ENCODE measurements at places on chromosomes 3 and 15.
A peak's percentile ranks its signal among the peaks of the same experiment; 100 is the strongest.

DNA sequence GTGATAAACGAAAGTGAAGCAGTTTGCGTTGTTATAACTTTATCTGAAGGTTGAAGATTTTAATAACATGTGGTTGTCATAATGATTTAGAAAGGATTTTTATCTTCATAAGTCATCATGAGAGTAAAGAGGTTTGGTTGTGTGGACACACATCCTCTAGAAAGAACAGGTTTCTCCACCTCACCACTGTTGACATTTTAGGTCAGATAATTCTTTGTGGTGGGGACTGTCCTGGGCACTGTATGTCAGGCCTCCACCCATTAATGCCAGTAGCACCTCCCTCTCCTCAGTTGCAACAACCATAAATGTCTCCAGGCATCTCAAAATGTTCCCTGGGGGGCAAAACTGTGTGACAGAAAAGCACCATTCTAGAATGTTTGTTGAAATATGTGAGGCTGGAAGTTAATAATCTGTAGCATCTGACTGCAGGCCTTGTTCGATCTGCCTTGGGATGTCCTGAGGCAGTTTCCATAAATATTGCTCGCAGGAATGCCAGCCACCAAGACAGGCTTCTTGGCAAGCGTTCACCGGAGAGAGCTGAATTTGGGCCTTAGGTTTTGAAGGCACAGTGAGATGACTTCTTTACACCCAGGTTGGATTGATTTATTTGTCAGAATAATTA is 100.1 kb downstream of the ADAMTSL3 start:
- ATAC-seq, result no peak

DNA sequence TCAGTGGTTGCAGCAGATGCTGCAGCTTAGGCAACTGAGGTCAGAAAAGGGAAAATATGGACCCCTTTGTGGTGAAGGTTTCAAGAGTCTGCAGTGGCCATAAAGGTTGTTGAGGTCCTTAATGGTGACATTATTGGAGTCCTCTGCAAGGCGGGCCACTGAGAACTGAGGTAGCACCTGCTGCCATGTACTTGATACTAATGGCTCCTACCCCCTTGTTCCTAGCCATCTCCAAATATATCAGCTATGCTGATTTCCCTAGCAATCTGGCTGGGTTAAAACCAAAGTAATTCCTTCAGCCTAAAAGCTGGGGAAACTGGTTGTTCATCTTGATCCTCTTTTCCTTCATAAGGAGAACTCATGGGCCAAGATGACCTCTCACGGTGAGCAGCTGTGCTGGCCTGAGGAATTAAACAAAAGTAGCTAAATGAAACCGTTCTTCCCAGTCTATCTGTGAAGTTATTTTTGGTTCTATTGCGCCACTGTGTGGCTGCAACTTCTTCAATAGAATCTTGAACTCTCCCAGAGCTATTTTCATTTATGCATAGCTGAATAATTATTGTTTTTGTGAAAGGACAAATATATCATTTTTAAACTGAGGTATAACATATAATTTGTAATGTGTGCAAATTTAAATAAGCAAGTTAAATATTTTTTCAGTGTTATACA is 76.1 kb upstream of the PLSCR4 start:
- ATAC-seq, result no peak

GRCh38 chr3:56971816-56972215 is 88.6 kb upstream of the SPATA12 start:
- no peak for ATAC-seq

DNA sequence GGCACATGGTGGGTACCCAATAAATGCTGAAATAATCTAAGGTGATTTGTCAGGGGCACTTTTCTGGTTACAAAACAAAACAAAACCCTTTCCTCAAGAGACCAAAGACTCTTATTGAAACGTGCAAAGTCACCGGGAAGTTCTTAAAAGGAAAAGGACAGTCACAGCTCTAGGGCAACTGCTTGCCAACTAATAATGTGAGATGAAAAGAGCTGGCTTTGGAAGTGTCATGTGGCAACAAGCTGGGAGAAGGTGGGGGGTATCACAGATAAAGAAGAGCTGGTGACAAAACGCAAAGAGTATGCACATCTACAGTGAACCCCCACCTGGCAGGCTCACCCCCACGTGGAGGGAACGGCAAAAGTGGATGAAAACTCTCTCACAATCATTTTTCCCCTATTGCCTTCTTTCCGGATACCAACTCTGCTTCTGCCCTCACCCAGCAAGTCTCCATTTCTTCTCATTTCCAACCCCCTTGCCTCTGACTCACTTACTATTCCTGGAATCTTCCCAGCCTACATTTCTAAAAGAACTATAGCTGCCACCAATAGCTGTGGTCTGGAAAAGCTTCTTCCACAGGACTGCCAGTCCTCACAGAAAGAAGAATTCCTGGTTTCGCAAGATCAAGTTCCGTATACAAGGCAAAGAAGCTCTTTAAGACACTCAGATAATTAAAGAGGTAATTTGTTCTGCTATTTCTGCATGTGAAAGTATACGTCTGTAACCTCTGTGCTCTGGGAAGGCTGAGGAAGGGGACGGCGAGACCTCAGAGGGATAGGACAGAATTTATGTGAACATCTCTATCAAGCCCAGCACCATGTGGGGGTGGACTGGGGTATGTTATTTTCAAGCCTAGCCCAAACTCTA is 21.8 kb upstream of the ANPEP start:
- ATAC-seq, result no peak

GRCh38 chr15:92682741-92683510 is 27.4 kb upstream of the FAM174B start:
- no peak for ATAC-seq

DNA sequence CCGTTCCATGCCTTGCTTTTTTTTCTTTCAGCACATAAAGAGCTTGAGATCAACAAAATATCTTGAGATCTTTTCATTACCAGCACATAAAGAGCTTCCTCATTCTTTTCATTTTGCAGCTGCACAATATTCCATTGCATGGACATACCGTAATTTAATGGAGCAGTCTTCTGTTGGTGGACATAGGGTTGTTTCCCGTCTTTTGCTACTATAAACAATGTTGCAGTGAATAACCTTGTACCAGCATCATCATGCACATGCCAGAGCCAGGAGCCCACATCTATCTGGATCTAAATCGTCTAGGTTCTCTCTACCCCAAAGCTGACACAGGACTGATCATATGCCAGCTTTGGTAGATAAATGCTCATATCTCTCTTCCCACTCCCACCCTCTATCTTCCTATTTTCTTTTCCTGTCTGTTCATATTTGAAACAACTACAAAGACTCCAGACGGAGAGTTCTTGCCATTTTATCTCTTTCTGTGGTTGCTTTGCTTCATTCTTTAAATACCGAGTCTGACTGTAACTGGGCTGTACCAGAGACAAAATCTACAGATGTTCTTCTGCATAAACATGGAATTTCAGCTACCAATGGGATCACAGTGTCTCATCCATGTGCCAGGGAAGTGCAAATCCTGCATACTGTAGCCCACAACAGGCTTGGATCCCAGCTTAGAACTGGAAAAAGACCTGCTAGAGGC is 47.1 kb upstream of the AKAP13 start:
- no peak for ATAC-seq

DNA sequence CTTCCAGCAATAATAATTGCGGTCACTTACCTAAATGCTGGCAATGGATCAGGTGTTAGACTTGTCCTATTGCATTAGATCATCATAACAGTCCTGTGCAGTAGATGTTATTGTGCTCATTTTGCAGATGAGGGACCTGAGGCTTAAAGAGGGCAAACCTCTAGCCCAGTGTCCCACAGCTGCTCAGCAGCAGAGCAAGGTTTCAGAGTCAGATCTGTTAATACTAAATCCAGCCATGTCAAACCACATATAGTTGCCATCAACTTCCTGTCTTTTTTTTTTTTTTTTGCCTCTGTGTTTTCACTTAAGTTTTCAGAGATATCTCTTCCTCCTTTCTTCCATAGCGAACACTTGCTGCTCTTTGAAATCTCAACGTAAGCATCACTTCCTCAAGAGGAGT is 12.1 kb downstream of the FEZF2 start:
- no peak for ATAC-seq

DNA sequence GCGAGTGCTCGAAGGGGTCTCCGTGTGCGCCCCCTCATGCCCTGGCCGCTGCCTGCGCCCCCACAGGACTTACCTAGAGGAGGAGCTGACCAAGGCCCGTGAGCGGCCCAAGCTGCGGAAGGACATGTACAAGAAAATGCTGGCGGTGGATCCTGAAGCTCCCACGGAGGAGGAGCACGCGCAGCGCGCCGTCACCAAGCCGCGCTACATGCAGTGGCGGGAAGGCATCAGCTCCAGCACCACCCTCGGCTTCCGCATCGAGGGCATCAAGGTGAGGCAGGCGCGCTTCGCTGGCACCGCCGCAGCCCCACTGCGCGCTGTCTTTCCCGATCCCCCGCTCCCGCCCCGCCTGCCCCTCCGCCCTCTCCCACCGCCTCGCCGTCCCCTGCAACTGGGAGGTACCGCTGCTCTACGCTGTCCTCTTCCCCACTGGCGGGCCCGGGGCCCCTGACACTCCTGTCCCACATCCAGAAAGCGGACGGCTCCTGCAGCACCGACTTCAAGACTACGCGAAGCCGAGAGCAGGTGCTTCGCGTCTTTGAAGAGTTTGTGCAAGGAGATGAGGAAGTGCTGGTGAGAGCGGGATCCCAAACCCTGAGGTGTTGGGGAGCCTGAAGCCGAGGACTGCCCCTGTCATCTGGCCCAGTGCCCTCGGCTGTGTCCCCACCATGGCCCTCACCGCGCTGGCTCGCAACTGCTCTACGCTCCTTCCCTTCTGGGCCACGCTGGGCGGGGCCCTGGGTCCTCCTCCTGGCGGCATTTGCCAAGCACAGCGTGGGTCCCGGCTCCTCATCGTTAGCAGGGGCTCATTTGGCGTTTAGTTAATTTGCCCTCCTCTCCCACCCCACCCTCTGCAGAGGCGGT is 8.5 kb downstream of the ITPKA start:
- no peak for ATAC-seq

- ATAC-seq, result no peak
Observed at GRCh38 chr3:66980791-66981190, 17.3 kb upstream of the KBTBD8 start.

DNA sequence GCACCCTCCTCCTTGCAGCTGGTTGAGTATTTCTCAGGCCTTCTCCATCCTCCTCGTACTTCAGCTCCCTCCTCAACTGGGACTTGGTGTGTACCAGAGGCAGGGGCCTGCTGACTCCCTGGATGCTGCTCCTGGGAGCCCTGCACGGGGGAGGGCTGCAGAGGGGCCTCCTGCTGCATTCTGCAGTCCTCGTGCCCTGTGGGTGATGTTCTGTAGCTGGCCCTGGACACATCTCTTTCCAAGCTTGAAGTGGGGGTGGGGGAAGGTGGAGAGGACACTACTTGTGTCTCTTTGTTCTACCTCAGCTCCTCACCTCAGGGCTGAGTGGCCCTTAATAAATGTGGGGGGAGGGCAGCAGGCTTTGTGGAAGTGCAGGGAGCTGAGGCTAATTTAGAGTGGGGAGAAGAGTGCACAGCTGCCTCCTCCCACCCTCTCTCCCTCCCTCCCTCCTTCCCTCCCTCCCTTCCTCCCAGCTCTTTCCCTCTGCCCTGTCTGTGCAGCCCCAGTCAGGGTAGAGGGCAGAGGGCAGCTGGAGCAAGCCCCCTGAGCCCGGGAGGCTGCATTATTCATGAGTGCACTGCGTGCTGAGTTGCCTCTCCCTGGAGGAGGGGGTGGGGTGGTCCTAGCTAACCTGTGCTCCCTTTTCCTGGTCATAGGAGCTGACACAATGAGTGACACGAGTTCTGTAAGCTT is 3.7 kb upstream of the GRM2 start:
- ATAC-seq, result no peak

DNA sequence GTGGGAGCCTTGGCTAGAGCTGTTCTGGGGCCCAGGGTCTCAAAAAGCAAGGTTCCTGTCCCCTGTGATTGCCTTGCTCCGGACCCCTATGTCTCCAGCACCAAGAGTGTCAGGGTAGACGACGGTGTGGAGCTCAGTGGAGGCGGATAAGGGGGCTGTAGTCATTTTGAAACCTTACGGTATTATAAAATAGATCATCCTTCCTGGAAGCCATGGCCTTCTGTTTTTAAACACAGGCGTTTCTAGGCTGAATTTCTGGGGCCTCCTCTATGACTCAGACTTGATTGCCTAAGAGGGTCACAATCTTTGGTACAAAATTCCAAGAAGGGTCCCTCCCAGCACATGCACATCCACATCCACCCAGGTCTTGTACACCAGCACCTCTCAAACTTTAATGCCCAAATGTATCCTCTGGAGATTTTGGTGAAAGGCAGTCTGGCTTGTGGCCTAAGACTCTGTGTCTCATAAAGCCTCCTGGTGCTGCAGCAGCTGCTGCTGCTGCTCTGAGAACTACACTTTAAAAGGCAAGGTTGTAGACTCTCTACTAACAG is 70.5 kb upstream of the XCR1 start:
- ATAC-seq, result peak; percentile 62

DNA sequence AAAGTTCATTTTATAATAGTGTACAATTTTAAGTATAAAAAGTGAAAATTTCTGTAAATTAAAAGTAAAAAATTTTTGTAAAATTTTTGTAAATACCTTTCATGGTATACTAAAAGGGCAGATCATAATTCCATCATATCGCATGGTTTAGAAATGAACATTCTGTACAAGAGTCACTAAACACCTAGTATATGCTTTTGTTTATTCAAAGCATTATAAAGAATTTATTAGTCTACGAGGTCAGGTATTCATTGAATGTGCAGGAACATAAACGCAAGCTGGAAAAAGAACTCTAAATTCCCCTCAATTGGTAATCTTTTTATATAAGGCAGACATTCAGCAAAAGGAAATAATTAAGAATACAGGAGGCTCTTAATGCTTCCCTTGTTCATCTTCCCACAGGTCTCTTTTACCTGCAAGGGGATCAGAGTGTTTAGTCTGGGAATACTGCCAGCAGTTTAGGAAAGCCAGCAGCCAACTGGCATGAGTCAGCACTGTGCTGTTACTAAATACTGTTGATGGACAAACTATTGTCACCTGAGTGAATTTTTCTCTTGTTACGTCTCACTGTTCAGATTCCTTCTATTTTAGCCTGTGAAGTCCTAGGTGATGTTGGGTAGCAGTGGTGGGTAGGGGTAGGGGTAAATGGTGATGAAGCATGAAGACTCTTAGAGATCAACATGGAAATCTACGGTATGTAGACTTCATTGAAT is 70.1 kb downstream of the UQCC5 start:
- ATAC-seq, result no peak

- no peak for ATAC-seq
Observed at GRCh38 chr15:29854413-29854812, 32.1 kb upstream of the TJP1 start.

DNA sequence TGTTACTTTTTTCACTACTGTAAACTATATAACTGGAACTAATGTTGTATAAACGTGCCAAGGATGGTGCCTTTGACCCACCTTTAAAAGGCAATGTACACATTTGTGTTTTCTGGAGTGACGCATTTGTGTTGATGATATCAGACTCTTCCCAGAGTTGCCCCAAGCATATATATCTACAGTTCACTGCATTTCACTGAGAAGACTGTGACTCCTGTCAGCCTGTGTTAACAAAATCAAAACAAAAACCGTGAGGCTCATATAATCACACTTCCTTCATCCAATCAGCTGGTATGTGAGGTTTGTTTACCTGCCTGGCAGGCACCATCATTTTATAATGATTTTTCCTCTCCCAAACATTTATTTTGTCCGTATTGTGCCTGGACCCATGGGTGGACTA is 117.6 kb upstream of the ROBO1 start:
- no peak for ATAC-seq
